PC-3 (cell line): ENCODE measurements at places on chromosomes 4 and X. TPM values are rescaled to one million over a fixed set of nuclear protein-coding genes. Genes with fewer than 3 reads are reported as not detected.
A peak's percentile ranks its signal among the peaks of the same experiment; 100 is the strongest.

GRCh38 chr4:22372986-22373385 lies 142.9 kb downstream of the ADGRA3 start:
- no peak for DNase-seq

DNA sequence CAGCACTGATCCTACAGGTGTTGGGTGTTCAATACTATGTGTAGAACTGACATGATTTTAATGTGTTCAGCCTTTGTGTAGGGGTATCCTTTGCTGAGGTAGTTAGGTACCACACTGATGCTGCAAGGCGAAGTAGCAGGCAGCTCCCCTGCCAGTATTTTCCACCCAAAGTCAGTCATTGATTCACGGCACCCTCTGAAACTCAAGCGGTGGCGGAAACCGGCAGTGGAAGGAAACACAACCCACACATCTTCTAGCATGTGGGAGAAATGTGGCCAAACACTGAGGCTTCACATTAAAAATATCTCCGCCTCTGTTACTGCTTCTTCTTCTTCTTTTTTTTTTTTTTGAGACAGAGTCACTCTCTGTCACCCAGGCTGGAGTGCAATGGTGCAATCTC lies 126.3 kb downstream of the AASDH start:
- DNase-seq: no peak

DNA sequence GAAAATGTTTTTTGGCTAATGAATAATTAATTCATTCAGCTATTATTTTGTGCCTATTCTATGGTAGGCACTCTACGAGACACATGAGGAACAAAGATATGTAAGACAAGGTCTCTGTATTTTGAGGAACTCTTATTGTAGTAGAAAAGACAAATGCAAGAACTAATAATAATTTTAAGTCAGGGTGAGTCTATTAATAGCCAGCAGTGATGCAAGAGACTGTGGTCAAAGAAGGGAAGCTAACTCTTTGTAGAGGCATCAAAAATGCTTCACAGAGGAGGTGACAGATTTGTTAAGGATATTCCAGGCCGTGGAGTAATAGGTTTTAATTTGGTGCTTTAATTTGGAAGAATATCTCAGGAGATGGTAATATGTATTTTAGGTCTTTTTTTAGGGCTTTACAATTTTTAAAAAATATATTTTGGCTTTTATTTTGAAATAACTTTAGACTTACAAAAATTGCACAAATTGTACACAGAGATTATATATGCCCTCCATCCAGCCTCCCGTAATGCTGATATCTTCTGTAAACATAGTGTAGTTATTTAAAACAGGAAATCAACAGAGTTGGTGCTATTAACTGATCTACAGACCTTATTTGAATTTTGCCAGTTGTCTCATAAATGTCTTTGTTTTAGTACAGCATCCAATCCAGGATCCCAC lies 48.1 kb downstream of the DCLK2 start:
- DNase-seq: peak; percentile 9

DNA sequence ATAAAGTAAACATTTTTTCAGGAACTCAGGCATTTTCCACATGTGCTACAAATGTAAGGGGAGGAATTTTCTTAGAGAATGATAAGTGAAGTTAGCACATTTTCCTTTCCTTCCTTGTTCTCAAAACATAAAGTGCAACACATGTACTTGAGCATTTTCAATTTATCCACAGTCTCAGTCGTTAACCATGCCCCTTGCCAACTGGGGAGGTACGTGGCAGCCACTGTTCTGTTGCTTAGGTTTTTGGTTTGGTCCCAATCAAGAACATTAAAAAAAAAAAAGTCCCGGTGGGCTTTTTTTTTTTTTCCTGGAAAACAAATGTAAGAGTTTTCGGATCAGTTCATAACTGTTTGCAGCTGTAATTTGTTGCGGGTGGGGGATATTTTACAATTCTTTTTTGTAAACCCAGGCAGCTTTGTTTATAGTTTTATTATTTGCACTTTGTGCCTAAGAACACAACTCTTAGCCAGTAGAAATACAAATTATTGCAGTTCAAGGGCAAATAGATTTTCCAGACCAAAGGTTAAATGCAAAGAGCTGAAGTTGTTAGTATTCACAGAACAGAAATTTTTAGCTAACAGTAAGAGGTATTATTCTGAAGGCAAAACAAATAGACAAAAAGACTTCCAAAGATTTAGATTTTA lies 112.1 kb upstream of the NAP1L5 start:
- no peak for DNase-seq

- no peak for DNase-seq
Observed at GRCh38 chr4:110064295-110064694, 134.1 kb downstream of the ELOVL6 start.

- DNase-seq: no peak
Observed at GRCh38 chrX:13288671-13289070, 31.2 kb downstream of the ATXN3L start.

Gene CLDN2
- not detected in 2 replicates for total RNA-seq

Gene EOLA1
- 21.7 and 25.9 TPM in 2 replicates for total RNA-seq

Gene GAGE12E
- total RNA-seq: not detected in 2 replicates
